CD4-positive, CD25-positive, alpha-beta regulatory T cell (primary cell): ENCODE measurements at places on chromosomes 11 and 22.

GRCh38 chr11:61095021-61095420, 7.3 kb upstream of the CD5 start:
- H3K27ac ChIP-seq: no peak overlapping the region
- H3K4me1 ChIP-seq: peaks cover 47% of the 10 kb centered on the region
- H3K27me3 ChIP-seq: no peaks in the 10 kb centered on the region
- no peak for DNase-seq

GRCh38 chr11:117170210-117170609, 8.3 kb upstream of the SIDT2 start:
- no peaks in the 10 kb centered on the region for H3K4me1 ChIP-seq
- H3K27ac ChIP-seq: no peak overlapping the region
- H3K36me3 ChIP-seq: peaks cover 43% of the 10 kb centered on the region
- DNase-seq: no peak
- H3K4me3 ChIP-seq: no peak overlapping the region

- no peaks in the 10 kb centered on the region for H3K4me1 ChIP-seq
- no peaks in the 10 kb centered on the region for H3K27me3 ChIP-seq
- no peak overlapping the region for H3K4me3 ChIP-seq
- no peaks in the 10 kb centered on the region for H3K36me3 ChIP-seq
These were observed 65.4 kb upstream of the TSPAN18 start for GRCh38 chr11:44661311-44661717.

DNA sequence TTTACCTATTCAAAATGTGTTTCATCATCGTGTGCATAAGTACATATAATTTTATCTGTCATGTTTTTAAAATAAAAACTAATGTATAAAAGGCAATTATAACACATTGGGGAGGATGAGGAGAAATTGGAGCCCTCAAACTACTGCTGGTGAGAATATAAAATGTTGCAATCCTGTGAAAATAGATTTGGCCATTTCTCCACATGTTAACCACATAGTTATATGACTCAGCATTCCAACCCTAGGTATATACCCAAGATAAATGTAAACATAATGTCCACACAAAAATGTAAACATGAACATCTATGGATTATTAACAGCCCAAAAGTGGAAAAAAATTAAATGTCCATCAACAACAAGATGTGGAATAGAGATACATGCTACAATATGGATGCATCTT, 928.0 kb upstream of the FAT3 start:
- H3K27ac ChIP-seq: no peak overlapping the region
- H3K4me1 ChIP-seq: no peaks in the 10 kb centered on the region
- H3K27me3 ChIP-seq: no peaks in the 10 kb centered on the region

- H3K4me3 ChIP-seq: no peak overlapping the region
- DNase-seq: no peak
- H3K4me1 ChIP-seq: no peaks in the 10 kb centered on the region
- H3K36me3 ChIP-seq: peaks cover 4% of the 10 kb centered on the region
- H3K27me3 ChIP-seq: no peaks in the 10 kb centered on the region
These were observed 188.9 kb downstream of the BRD1 start for GRCh38 chr22:49638788-49639187.

GRCh38 chr11:65366340-65366773, 11.8 kb downstream of the TIGD3 start:
- no peaks in the 10 kb centered on the region for H3K4me1 ChIP-seq
- H3K27ac ChIP-seq: no peak overlapping the region
- no peaks in the 10 kb centered on the region for H3K27me3 ChIP-seq
- no peaks in the 10 kb centered on the region for H3K36me3 ChIP-seq
- DNase-seq: peak; percentile 64

DNA sequence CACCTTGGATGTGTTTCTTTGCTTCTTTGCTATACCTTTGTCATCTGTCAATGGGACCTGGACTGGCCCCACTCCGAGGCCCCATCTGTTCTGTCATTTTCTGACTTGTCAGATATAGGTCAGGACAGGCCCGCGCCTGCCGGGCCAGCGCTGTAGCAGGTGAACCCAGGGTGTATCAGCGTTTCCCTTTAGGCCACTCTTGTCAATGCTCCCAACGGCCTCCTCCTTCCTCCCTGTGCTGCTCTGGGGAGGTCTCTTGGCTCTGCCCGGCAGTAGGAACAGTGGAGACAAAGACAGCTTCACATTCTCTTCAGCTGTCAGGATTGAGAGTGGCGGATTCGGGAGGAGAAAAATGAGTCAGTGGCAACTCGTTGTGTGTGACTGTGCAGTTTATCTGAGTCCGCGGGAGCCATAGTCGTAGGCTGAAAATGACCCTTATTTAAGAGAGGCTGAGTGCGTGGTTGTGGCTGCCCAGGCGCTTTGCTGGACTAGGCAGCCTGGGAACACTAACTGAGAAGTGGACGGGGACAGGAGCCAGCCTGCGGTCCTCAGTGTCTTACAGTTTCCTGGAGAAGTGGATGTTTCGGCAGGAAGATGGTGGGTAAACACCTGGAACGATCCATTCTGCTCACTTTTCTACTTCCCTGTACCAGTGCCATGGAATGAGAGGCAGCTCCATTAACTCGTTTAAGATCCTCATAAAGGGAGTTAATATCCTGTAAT, 102.3 kb downstream of the PRR5L start:
- DNase-seq: no peak
- H3K36me3 ChIP-seq: no peaks in the 10 kb centered on the region
- no peaks in the 10 kb centered on the region for H3K27me3 ChIP-seq

- H3K4me1 ChIP-seq: no peaks in the 10 kb centered on the region
- H3K4me3 ChIP-seq: no peak overlapping the region
- DNase-seq: no peak
- H3K36me3 ChIP-seq: no peaks in the 10 kb centered on the region
- no peak overlapping the region for H3K27ac ChIP-seq
These were observed 79.0 kb downstream of the MYO7A start for GRCh38 chr11:77207019-77207485.

DNA sequence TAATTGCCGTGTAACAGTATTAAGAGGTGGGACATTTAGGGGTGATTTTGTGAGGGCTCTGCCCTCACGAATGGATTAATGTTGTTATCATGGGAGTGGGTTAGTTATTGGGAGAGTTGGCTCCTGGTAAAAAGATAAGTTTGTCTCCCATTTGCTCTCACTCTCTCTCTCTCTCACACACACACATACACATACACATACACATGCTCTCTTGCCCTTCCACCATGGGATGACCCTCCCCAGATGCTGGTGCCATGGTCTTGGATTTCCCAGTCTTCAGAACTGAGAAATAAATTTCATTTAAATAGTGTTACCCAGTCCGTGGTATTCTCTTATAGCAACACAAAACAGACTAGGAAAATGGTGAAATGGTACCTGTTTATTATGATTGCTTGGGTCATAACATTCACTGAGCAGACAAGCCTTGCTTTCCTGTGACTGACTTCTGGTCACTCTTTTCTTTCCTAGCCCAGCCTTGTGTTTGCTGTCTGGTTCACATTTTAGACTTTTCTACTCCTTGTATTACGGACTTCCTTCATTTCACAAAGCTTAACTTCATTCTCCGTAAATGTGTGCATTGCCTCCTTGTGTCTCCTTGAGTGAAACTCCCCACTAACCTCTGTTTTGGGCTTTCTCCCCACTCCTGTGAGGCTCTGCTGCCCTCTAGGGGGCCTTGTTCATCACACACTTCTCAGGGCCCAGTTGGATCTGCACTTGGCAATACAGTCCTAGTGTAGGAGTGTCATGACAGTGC, 206.5 kb upstream of the CTSC start:
- no peak overlapping the region for H3K27ac ChIP-seq
- no peaks in the 10 kb centered on the region for H3K4me1 ChIP-seq
- no peaks in the 10 kb centered on the region for H3K36me3 ChIP-seq

DNA sequence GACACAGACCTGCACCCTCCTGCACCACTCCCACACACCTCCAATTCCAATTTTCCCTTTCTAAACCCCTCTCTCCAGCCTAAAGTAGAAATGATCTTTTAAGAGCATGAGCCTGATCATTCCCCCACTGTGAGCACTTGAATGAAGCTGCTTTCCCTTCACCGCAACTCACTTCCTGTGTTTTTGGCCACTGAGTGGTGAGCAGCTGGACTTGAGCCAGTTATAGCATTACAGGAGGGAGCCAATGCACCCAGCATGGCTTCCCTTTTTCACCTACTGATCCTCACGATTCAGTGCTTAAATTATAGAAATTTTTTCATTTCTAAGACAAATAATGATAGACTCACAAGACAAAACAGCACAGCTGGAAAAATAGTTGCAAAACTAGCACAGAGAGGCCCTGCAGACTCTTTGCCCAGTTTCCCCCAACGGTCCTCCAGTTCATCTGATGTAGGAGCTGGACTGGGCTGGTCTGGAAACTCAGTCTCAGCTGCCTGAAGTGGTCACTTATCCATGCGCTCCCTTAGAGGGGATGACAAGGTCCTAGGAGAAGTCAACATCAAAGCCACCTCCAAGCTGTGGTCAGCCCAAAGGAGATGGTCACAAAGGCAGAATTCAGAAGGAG, 9.7 kb upstream of the APOL4 start:
- no peaks in the 10 kb centered on the region for H3K36me3 ChIP-seq
- no peak overlapping the region for H3K27ac ChIP-seq
- peaks cover 12% of the 10 kb centered on the region for H3K27me3 ChIP-seq

GRCh38 chr11:44188643-44189042, 93.2 kb downstream of the EXT2 start:
- H3K4me1 ChIP-seq: no peaks in the 10 kb centered on the region
- no peak overlapping the region for H3K4me3 ChIP-seq
- H3K36me3 ChIP-seq: peaks cover 21% of the 10 kb centered on the region
- H3K27me3 ChIP-seq: no peaks in the 10 kb centered on the region
- no peak overlapping the region for H3K27ac ChIP-seq

- no peaks in the 10 kb centered on the region for H3K36me3 ChIP-seq
- H3K4me1 ChIP-seq: no peaks in the 10 kb centered on the region
- H3K4me3 ChIP-seq: no peak overlapping the region
- no peak for DNase-seq
- no peaks in the 10 kb centered on the region for H3K27me3 ChIP-seq
- H3K27ac ChIP-seq: no peak overlapping the region
These were observed 385.6 kb downstream of the DCDC1 start for GRCh38 chr11:30983776-30984441.

DNA sequence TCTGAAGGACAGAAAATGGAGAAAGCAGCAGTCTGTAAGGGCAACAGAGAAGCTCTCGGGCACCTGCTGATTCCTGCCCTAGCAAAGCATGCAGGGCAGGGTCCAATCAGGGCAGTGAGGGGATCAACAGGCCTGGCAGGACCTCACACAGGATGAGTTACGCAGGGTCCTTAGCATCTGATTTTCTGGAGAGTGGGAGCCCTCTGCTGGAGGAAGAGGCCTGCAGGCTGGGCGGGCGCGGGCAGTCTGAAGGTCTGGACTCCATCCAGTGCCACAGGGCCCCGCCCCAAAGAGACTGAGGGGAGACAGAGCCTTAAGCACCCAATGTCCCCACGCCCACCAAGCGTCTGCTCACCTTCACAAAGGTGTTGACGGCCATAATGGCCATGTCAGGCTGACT, 28.9 kb downstream of the AP1B1 start:
- no peak for DNase-seq
- H3K27ac ChIP-seq: no peak overlapping the region
- peaks cover 45% of the 10 kb centered on the region for H3K36me3 ChIP-seq
- no peaks in the 10 kb centered on the region for H3K27me3 ChIP-seq
- H3K4me1 ChIP-seq: no peaks in the 10 kb centered on the region
- H3K4me3 ChIP-seq: no peak overlapping the region

- no peaks in the 10 kb centered on the region for H3K36me3 ChIP-seq
- DNase-seq: peak; percentile 72
These were observed 816 bp downstream of the PDE3B start for GRCh38 chr11:14644226-14645014.

DNA sequence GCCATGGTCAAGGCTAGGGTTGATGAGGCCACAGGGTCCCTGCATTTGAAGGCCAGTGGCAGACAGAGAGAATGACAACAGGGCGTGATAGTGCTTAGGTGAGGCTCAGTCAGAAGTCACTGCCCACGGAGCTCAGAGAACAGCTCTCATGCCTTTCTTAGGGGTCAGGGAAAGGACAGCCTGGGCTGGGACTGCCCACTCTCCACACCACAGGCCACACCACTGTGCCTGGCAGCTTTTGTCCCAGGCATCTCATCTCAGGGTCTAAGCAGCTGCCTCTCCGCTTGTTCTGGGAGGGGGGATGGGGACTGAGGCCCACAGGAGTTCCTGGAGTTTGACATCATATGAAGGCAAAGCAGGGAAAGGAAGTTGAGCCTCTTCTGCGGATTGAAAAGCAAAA, 150.2 kb upstream of the B3GAT1 start:
- no peaks in the 10 kb centered on the region for H3K4me1 ChIP-seq
- no peaks in the 10 kb centered on the region for H3K36me3 ChIP-seq
- no peak overlapping the region for H3K27ac ChIP-seq
- DNase-seq: no peak
- no peak overlapping the region for H3K4me3 ChIP-seq

- H3K4me3 ChIP-seq: no peak overlapping the region
- H3K4me1 ChIP-seq: peaks cover 17% of the 10 kb centered on the region
- no peaks in the 10 kb centered on the region for H3K27me3 ChIP-seq
- no peaks in the 10 kb centered on the region for H3K36me3 ChIP-seq
- no peak overlapping the region for H3K27ac ChIP-seq
These were observed 1.9 kb downstream of the NUMA1 start for GRCh38 chr11:72078477-72078876.

DNA sequence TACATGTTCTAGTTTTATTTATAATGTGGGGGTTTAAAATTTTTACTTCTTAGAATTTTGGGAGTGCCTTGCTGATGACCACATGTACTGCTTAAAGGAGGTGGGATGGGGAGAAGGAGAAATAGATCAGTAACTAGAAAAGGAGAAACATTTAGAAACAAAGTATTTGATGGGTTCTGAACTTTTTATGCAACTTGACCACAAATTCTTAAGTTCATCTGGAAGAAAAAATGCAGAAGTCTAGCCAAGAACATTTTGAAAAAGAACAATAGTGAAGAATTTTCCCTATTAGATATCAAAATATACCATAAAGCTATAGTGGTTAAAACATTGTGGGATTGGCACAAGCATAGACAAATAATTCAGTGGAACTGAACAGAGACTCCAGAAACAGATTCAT, 73.3 kb upstream of the AMPD3 start:
- no peak for DNase-seq
- H3K27ac ChIP-seq: no peak overlapping the region
- H3K27me3 ChIP-seq: peaks cover 3% of the 10 kb centered on the region
- no peak overlapping the region for H3K4me3 ChIP-seq

GRCh38 chr11:44226945-44227344, 83.0 kb downstream of the ALX4 start:
- H3K36me3 ChIP-seq: peaks cover 2% of the 10 kb centered on the region
- H3K4me3 ChIP-seq: no peak overlapping the region
- no peaks in the 10 kb centered on the region for H3K27me3 ChIP-seq

- no peaks in the 10 kb centered on the region for H3K4me1 ChIP-seq
- no peak overlapping the region for H3K4me3 ChIP-seq
- H3K27me3 ChIP-seq: no peaks in the 10 kb centered on the region
- H3K36me3 ChIP-seq: peaks cover 17% of the 10 kb centered on the region
- DNase-seq: no peak
- no peak overlapping the region for H3K27ac ChIP-seq
These were observed 34.3 kb downstream of the TSPAN18 start for GRCh38 chr11:44760917-44761550.
